ENCODE measurements at places on chromosomes 12 and 14.
A peak's percentile ranks its signal among the peaks of the same experiment; 100 is the strongest.

GRCh38 chr14:69818758-69819191 lies 21.7 kb upstream of the SLC10A1 start:
- peak; percentile 74 for DNase-seq

DNA sequence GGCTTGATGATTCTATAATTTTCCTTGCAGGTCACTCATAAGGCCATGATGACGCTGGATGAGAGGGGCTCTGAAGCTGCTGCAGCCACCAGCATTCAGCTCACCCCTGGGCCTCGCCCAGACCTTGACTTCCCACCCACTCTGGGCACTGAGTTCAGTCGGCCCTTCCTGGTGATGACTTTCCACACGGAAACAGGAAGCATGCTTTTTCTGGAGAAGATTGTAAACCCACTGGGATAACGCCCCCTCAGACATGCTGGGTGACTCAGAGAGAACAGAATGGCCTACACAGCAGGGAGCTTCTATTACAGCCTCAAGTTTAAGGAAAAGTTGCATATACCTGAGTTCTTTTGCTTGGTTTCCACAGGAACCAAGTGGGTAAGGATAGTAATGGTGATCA lies 34.3 kb downstream of the SERPINA3 start:
- DNase-seq, result no peak

DNA sequence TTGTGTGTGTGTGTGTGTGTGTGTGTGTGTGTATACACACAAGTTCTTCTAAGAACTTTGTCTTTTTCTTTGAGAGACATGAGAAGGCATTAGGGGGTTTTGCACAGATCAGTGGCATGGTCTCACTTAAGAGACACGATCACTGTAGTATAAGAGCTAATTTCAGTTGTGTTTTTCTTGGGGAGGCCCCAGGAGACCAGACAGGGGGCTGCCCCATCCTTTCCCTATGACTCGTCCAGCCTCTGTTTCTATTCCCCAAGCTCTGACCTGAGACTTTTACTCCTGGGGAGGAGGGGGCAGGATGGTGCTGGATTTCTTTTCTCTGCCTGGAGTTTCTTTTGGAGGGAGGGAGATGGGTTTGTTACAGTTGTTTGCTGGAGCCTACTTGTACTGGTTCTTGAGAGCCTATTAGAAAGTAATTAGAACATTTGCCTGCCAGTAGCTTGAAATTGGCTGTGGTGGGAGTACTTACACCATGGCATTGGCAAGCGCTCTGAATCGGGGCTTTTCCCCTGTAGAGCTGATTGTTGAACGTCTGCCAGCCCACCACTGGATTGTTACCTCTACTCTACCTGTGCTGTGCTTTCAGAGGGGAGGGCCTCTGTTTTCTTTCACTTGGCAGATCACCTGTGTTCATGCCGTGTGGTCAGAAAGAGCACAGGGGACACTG lies 109.5 kb downstream of the TSPAN9 start:
- DNase-seq, result no peak

GRCh38 chr12:132813443-132813842 lies 15.2 kb downstream of the GOLGA3 start:
- no peak for DNase-seq

DNA sequence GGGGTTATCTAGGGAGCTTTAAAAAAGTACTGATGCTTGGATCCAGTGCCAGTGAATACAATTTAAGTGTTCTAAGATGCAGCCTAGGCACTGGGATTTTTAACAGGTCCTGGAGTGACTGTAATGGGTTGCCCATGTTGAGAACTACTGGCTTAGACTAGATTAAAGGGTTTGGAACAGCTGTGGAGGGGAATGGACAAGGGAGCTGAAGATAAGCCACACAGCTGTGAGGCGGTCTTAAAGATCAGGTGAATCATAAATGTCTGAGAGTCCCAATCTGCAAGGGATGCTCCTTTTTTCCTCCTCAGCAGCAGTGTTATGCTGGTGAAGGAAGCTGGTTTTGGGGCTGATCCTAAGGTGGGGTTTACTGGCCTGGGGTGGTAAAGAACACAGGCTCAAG lies 35.5 kb upstream of the FRMD6 start:
- no peak for DNase-seq

GRCh38 chr12:9707864-9708808 lies 24.8 kb downstream of the CLECL1 start:
- DNase-seq, result peak; percentile 26

- DNase-seq, result no peak
These were observed 135.3 kb downstream of the OTOGL start for GRCh38 chr12:80234667-80235066.

DNA sequence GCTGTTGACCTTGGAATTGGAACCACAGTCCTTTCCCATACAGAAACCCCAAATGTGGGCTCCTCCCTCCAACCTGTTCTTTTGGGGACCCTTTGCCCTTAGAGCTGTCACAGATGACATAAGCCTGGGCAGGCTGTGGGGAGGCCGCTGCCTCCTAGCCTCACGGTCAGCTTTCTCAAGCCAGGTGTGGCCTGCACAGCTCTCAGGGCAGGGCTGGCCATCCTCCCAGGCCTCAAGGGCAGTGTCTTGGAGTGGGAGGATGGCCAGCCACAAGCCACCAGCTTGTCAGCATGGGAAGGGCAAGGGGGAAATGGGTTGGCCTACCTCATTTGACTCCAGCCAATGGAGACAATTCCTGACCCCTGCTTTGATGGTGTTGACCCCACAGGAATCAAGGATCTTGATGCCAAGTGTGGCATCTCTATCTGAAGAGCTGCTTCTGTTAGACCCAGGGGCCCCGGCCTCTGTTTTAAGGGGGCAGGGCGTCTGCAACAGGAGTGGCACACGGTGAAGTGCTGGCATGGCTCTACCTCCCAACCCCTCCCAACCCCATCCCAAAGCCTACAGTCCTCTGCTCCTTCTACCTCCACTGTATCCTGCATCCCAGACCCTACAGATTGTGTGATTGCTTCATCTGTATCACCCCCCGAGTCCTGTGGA lies 11.5 kb downstream of the CBLN3 start:
- DNase-seq, result no peak

GRCh38 chr14:70473825-70474224 lies 21.9 kb downstream of the ADAM21 start:
- DNase-seq, result no peak

DNA sequence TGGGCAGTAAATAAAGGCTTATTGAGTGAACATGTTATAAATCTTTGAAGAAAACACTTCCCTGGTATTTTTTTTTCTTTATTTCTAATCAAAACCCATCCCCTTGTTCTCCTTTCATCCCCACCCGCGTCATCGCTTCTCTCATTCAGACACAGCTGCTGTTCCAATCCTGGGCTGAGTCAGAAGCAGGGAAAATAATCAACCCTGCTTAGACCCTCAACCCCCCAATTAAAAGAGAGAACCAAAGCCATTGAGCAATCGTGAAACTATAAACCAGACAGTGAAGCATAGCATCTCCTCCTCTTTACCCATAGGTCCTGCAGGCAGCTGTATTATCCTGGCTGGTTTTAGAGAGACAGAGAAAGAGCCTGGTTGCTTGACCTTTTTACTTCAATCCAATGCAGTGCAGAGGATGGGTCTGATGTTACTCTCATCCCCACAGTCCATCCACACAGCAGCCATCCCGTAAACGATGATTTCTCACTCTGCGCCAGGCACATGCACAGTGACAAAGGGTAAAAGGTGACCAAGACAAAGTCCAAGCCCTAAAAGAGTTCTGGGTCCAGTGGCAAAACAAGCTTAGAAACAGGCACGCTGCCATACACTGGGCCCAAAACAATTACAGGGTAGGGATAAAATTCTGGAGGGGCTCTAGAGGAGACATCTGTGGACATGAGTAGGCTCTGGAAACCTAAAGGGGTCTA lies 238.3 kb downstream of the GALC start:
- DNase-seq, result no peak
